Stimulated activated CD4-positive, alpha-beta T cell treated with anti-CD3 and anti-CD28 coated beads, Interleukin-4, amount 100 ng/mL, for 4 hours (primary cell): ENCODE measurements at places on chromosomes 2 and 18.
A peak's percentile ranks its signal among the peaks of the same experiment; 100 is the strongest.

DNA sequence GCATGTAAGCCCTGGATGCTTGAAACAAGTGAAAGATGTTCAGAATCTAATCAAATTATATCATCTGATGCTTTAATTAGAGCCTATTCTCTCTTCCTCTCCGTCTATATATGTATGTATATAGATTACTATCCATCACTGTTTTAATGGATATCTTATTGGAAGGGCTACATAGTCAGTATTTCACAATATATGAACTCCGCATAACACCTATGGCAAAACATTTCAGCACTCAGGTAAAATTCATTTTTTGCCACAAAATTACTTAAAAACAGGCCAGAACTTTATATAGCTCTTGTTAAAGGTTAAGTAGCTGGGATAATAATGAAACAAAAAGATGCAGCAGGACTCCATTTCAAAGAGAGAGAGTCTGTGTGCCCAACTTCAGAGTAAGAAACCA is 1.2 kb downstream of the PJVK start:
- no peak for DNase-seq

GRCh38 chr2:55511508-55512124 is 7.9 kb upstream of the CFAP36 start:
- no peak for DNase-seq

- no peak for DNase-seq
Observed at GRCh38 chr18:11661430-11661829, 27.6 kb upstream of the GNAL start.

DNA sequence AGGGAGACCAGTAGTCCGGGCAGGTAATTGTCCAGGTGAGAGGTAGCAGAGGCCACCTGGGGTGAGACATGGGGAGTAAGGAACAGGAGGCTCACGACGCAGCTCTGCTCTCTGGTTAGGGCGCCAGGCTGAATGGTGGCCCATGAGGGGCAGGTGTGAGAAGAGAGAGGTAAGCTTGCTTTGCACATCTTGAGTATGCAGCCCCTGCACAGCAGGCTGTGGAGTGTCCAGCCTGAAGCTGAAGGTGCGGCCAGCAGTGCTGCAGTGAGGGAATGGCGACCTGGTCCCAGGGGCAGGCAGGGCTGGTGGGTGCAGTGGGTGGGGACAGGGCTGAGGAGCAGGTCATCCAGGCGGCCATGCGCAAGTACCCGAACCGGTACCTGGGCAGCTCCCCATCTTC is 15.7 kb downstream of the PRELID3A start:
- no peak for DNase-seq

GRCh38 chr18:33812186-33812585 is 234.2 kb downstream of the ASXL3 start:
- DNase-seq, result no peak

DNA sequence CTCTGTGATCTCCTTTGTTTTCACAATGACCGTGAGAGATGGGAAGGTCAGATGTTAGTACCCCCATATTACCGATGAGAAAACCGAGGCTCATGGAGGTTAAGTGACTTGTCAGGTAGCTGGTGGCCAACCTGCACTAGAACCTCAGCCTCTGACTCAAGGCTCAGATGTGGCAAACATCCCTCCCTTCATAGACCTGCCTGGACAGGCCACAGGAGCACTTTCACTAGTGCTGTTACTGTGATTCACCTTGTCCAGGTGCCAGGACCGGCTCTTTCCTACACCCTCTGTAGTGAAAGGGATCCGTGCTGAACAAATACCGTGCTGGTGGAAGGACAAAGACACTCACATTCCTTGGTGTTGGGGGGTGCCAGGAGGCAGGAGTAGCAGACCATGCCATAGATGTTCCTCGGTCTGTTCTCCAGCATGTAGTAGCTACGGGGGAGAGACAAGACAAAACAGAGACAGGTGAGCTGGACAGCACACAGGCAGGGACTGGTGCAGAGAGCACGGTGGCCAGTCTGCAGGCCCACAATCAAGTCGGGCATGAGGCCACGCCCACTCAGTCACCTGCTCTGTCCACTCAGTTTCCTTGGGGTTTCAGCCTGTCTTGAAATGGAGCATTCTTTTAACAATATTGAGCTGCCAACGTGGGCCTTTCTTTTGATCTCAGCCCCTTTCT is 65.9 kb downstream of the EDAR start:
- DNase-seq, result no peak

DNA sequence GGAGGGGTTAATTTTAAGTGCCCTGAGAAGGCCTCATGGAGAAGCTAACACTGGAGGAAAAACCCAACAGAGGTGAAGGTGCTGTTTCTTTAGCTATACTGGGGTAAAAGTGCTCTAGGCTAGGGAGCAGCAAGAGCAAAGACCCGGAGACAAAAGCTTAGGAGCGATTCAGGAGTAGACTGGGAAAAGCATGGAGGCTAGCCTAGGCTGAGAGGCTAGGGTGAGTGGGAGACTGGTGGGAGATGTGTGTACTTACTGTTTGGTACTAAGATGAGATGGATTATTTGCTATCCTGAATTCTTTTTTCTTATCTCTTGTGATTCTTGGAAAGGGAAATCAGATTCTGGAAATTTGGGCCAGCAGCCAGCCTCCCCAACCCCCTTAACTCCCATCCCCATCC is 2.0 kb downstream of the GIGYF2 start:
- DNase-seq, result no peak

GRCh38 chr18:57956491-57956890 is 87.5 kb upstream of the NEDD4L start:
- no peak for DNase-seq

GRCh38 chr2:130756053-130756873 is 923 bp downstream of the AMER3 start:
- peak; percentile 12 for DNase-seq

- DNase-seq, result no peak
Observed at GRCh38 chr2:18831916-18832510, 242.6 kb upstream of the NT5C1B start.

- DNase-seq, result no peak
Observed at GRCh38 chr18:63079114-63079513, 240.5 kb downstream of the BCL2 start.

DNA sequence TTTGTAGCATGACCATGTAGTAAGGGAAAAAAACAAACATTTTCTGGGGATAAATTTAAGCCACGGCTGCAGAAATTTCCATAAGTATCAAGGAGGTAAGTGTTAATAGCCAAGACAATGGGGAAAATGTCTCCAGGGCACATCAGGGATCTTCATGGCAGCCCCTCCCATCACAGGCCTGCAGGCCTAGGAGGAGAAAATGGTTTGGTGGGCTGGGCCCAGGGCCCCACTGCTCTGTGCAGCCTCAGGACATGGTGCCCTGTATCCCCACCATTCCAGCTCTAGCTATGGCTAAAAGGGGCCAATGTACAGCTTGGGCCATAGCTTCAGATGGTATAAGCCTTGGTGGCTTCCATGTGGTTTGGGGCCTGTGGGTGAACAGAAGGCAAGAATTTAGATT is 271.8 kb downstream of the PID1 start:
- no peak for DNase-seq

GRCh38 chr2:112827604-112828185 is 8.9 kb downstream of the IL1B start:
- no peak for DNase-seq

DNA sequence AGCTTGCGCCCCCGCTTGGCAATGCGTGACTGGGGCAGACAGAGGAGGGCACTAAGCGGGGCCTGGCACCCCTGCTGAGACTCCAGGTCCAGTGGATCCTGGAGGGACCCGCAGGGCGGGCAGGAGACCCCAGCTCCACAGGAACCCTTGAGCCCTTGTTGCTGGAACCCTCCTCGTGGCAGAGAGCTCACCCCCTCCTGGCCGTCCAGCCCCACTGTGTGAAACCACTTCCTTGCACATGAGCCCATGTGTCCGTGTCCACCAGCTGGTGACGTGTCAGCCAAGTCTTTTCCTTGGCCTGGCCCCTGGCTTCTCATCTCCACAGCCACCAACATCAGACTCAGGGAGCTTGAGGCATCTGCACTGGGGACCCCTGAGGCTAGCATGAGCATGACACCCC is 38.0 kb downstream of the BIN1 start:
- no peak for DNase-seq

DNA sequence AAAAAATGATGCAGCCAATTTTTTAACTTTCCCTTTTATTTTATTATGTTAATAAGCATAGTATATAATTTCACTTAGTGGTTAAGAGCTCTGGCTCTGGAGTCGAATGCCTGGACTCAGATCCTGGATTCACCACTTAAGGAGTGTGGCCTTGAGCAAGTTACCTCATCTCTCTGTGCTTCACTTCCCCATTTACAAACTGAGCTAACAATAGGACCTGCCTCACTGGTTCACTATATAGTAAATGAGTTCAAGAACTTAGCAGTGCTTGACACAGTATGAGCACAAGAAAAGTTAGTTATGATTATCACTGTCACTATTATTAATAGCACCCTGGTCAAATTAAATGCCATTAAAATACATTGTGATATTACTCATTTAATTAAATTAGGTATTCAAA is 30.6 kb downstream of the SCN3A start:
- DNase-seq, result no peak

DNA sequence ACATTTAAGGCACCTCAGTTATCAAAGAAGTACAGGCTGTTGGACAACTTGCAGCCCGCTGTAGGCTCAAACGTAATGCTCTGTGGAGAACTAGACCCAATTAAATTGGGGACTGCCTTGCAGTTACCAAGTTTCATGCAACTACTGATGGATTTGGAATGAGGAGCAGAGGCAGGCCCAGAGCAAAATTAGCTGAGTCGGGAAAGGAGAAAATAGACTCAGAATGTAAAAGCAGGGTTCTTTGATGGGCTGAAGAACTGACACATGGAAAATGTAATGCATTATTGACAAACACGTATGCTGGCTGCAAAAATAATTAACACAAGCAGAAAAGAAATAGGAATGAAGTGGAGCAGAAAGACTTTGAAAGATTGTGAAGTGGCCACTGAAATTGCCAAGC is 432.7 kb upstream of the HNRNPA3 start:
- no peak for DNase-seq

- DNase-seq, result no peak
Observed at GRCh38 chr2:239113615-239114014, 265.7 kb downstream of the TWIST2 start.

GRCh38 chr18:79483971-79484491 is 88.3 kb downstream of the NFATC1 start:
- DNase-seq, result no peak

DNA sequence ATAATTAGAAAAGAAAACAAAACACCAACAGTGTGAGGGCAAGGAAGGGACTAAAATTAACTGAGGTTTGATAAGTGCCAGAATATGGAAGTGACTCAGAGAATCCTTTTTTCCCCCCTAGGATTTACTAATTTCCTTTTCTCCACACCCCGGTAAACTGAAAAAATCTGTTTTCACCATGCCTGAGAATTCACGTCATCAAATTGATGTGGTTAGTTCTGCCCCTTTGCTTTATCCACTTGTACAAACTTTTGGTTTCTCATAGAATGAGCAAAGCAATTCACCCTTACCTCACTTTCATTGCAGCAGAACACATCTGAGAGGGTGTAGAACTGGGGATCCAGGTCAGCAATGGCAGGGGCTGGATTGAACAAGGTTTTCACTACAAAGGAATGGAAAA is 57.8 kb downstream of the RBKS start:
- DNase-seq, result no peak

DNA sequence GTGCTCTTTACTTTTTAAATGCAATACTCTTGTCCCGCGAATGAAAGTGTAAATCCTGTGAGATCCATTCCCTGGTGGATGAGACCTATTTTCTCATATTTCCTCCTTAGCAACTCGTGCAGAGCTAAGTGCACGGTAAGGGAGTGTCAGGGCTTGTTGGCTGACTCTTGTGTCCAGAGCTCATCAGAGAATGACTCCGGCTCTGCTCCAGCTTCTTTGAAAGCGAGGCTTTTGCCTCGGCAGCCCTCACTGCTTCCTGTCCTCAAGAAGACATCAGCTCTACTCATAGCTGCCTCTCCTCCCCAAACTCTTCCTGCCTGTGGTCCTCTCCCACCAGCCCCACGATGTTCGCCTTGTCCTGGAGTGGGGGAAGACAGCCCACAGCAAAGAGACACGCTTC is 70.7 kb downstream of the LIPG start:
- DNase-seq, result no peak

DNA sequence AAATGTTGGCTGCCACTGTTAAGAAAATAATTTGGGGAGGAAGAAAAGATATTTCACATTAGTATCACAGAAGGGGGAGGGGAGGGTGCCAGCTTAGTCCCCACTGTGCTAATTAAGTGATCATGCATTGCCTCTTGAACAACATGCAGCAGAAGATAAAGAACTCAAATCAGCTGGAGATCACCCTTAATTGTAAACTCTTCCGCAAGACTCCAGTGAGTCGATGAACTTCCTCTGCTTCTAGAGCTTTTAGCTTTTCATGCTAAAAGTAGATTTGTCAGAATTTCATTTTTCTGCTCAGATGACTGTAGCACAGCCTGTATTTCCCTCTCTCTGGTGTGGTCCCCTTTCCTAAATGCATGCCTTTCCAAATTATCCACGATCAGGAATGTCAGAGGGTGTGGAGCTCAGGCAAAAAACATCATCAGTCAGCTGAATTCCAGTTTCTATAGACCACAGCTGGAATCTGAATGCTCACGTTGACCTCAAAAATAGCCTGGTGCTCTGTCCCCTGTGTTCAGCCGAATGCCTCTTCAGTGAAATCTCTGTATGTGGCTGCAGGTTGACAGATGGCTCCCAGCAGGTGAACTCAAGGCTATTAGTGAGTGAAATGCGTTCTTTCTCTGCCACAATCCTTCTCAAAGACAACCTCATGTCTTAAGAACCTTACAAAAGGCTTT is 156.8 kb upstream of the UNC80 start:
- DNase-seq, result no peak

- DNase-seq, result no peak
Observed at GRCh38 chr2:20012032-20012281, 511 bp downstream of the MATN3 start.

DNA sequence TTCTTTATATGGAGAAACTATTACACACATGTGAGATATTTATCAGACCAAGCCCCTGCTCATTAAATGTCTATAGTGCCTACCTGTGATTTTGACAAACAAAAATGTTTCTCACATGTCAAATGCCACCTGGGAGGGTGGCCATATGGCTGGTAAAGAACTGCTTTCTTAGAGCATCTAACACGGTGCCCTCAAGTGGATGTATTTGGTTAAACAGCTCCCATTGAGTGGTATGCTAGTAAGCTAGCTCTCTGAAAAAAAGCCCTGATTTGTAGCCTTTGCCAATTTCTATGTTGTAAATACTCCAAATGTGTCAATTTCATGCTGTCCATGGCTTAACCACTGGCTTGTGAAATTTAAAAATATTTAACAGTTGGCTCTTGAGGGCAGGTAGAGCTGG is 94.6 kb downstream of the PMAIP1 start:
- no peak for DNase-seq

- DNase-seq, result peak; percentile 5
Observed at GRCh38 chr2:33275689-33276444, 200.6 kb upstream of the RASGRP3 start.
